Mesendoderm (in vitro differentiated cells): ENCODE measurements at places on chromosomes 16 and 17.

DNA sequence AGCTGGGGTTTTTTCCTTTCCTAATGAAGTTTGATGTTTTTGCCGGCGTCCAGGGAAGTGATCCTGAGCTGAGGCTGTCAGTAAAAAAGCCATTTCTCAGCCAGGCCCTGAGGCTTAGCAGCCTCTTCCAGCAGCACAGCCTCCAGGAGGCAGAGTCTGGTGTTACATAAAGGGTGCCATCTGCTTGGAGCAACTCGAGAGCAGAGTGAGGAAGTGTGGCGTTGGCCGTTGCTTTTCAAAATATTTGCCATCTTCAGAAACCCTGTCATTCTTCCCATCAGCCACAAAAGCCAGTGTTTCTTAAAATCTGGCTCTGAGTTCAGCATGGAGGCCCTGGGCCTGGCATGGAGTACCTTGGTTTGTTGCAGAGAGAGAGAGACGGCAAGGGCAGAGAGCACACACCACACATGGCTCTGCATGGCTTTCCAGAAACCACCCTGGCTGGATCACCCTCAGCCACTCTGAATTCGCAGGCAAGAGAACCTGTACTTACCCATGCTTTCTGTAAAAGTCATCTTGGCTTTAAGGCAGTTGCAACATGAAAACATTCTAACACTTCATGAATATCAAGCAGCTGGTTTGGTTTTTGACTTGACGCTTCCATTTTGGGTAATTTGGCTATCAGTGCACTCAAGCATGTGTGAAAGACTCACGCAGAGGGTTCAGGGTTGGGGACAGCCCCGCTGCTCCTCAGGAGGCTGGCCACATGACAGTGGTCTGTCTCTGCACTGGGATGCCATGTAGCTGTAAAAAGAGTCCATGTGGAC lies 21.0 kb downstream of the PMM2 start:
- H3K4me3 ChIP-seq: no peak overlapping the region
- DNase-seq: peak; percentile 40
- H3K36me3 ChIP-seq: peaks cover 10% of the 10 kb centered on the region
- peaks cover 3% of the 10 kb centered on the region for H3K4me1 ChIP-seq
- H3K27ac ChIP-seq: no peak overlapping the region

GRCh38 chr17:38459567-38459966 lies 31.3 kb downstream of the ARHGAP23 start:
- no peak overlapping the region for H3K4me3 ChIP-seq
- H3K36me3 ChIP-seq: peaks cover 3% of the 10 kb centered on the region
- H3K4me1 ChIP-seq: peaks cover 16% of the 10 kb centered on the region
- no peak overlapping the region for H3K27ac ChIP-seq

GRCh38 chr17:69834494-69834893 lies 240.5 kb upstream of the KCNJ16 start:
- H3K36me3 ChIP-seq: no peaks in the 10 kb centered on the region
- no peak for DNase-seq
- no peak overlapping the region for H3K27ac ChIP-seq
- H3K27me3 ChIP-seq: no peaks in the 10 kb centered on the region
- H3K4me1 ChIP-seq: no peaks in the 10 kb centered on the region
- H3K4me3 ChIP-seq: no peak overlapping the region

DNA sequence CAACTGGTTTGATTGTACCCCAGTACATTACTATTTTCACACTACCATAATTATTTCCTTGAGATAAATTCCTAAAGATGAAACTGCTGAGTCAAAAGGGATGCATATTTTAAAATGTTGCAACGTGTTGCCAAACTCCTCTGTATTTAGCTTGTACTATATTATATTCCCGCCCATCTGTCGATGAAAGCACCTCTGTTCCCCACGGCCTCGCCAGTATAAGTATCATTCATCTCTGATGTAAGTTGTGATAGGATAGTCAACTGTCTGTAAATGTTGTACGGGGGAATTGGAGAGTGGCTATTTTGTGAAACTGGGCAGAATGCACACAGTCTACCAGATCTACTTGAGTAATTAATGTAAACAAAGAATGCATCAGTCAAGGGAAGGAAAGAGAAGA lies 47.7 kb upstream of the TNRC6A start:
- no peaks in the 10 kb centered on the region for H3K27me3 ChIP-seq
- no peak overlapping the region for H3K4me3 ChIP-seq
- no peaks in the 10 kb centered on the region for H3K36me3 ChIP-seq
- no peak overlapping the region for H3K27ac ChIP-seq

DNA sequence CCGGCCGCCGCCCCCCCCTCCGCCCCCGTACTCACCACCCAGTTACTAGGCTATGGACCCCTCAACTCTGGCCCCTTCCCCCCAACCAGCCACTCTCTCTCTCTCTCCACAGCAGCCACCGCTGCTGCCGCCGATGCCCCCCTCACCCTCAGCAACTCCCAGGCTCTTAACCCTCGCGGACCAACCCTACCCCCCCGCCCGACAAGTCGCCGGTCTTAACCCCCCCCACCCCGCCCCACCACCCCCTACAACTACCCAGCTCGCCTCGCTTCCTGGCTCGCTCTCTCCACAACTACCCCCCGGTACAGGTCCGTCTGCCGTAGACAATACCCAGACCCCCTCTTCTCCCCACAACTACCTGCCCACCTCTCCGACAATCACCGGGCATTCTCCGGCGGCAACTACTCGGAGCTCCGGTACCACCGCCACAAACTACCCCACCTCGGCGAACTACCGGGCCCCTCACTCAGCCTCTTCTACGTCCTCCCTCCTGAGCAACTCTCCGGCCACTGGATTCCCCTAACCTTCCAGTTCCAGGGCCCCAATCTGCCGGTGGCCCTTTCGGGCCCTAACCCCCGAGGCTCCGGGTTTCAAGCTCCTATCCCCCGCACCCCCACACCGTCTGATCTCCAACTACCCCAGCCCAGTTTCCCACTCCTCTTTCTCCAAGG lies 702 bp downstream of the PHF23 start:
- no peak for DNase-seq
- H3K36me3 ChIP-seq: peaks cover 17% of the 10 kb centered on the region
- H3K27me3 ChIP-seq: no peaks in the 10 kb centered on the region
- peak overlapping the region; percentile 94 for H3K27ac ChIP-seq
- peaks cover 9% of the 10 kb centered on the region for H3K4me1 ChIP-seq
- H3K4me3 ChIP-seq: peak overlapping the region; percentile 99

- H3K36me3 ChIP-seq: no peaks in the 10 kb centered on the region
- no peaks in the 10 kb centered on the region for H3K4me1 ChIP-seq
- no peaks in the 10 kb centered on the region for H3K27me3 ChIP-seq
- H3K4me3 ChIP-seq: no peak overlapping the region
- no peak for DNase-seq
- no peak overlapping the region for H3K27ac ChIP-seq
These were observed 63.5 kb upstream of the GPR139 start for GRCh38 chr16:20137194-20137593.

GRCh38 chr16:88527186-88527936 lies 42.8 kb upstream of the ZC3H18 start:
- no peaks in the 10 kb centered on the region for H3K4me1 ChIP-seq
- peak; percentile 66 for DNase-seq
- H3K4me3 ChIP-seq: no peak overlapping the region
- H3K27ac ChIP-seq: no peak overlapping the region

- peak within 1 kb of the TSS; percentile 81 for H3K4me3 ChIP-seq
- peak within 1 kb of the TSS; percentile 99 for H3K27ac ChIP-seq
- peaks cover 7% of the 10 kb centered on the region for H3K4me1 ChIP-seq
- no peaks in the 10 kb centered on the region for H3K36me3 ChIP-seq
- no peaks in the 10 kb centered on the region for H3K27me3 ChIP-seq
These were observed at the start of gene RNF213 for GRCh38 chr17:80260791-80261158. Gene RNF213, plus strand, starts transcription at chr17:80260852. Its CDS starts 2,830 bp downstream, at chr17:80263682.

DNA sequence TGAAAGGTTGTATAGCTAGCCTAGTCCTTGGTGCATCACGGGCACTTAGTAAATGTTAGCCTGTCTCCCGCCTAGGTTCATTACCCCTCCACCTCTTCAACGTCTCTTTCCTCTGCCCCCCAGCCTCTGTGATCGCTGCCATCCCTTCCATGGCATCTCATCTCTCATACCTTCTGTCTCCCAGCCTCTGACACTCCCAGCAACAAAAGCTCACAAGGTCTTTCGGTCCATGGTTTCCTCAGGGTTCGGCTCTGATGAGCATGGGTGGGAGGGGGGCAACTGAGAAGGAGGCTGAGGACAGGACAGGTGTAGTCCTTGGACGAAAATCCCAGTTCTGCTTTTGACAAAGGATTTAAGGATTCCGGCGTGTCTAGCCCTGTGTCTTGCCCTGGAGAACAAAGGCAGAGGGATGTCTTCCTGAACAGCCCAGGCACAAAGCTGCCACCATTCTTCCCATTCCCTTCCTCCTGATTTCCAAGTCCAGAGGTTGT lies 16.7 kb downstream of the CCR7 start:
- no peak overlapping the region for H3K27ac ChIP-seq
- no peaks in the 10 kb centered on the region for H3K4me1 ChIP-seq
- no peak for DNase-seq
- no peak overlapping the region for H3K4me3 ChIP-seq
- H3K27me3 ChIP-seq: no peaks in the 10 kb centered on the region
